ENCODE measurements at places on chromosomes 5 and 9.

DNA sequence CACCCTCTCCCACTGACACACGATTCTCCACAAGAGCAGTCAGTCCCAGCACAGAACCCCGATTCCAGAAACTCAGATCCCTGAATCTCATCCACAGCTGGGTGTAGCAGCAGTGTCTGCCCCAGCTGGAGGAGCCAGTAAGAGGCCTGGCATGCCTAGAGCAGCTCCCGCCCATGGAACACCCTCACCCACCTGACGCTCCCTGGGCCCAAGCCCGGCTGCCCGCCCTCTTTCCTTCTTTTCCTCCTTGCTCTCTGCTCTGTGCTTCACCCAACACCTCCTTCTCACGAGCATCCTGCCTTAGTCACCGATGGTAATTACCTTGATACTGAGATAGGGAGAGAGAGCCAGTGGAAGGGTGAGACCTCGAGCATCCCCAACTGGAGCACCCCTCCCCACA is 8.7 kb downstream of the PCDH1 start:
- DNase-seq: no peak

- no peak for DNase-seq
Observed at GRCh38 chr9:115207003-115207836, 89.3 kb upstream of the TNC start.

- peak; percentile 77 for DNase-seq
Observed at GRCh38 chr5:44808435-44809214, at the start of gene MRPS30. TSS of gene MRPS30 (plus strand) at chr5:44808947. CDS start at chr5:44808963, 16 bp downstream.

DNA sequence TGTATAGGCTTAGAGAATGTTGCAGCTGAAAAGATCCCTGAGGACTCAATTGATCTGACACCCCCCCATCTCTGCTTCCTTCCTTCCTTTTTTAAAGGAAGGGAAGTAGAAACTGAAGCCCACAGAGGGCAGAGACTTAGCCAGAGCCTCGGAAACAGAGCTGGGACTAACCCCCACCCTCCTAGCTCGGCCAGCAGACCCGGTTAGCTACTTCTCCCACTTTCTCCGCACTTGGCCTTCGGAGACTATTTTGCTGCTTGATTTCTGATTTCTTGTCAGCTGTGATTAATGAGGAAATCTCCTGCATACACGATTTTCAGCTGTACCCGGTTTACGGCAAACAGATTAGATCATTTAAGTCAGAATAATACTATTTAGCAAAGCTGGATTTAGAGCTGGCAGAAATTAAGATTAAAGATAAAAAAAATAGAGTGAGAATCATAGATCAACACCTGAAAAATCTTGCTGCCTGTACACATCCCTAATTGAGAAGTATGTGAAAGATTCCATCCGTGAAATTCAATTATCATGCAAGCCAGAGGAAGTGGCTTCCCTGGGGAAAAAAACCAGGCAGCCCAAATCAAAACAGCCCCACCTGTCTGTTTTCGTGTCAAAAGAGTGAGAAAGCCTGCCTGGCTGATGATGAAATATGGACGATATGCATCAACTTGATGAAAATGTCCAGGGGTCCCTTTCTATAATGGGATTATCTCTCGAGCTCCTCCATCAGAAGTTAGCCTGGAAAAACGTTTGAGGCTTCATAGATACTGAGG is 159.5 kb upstream of the SHB start:
- no peak for DNase-seq

GRCh38 chr5:178483620-178484019 is 106.6 kb downstream of the COL23A1 start:
- DNase-seq: no peak

DNA sequence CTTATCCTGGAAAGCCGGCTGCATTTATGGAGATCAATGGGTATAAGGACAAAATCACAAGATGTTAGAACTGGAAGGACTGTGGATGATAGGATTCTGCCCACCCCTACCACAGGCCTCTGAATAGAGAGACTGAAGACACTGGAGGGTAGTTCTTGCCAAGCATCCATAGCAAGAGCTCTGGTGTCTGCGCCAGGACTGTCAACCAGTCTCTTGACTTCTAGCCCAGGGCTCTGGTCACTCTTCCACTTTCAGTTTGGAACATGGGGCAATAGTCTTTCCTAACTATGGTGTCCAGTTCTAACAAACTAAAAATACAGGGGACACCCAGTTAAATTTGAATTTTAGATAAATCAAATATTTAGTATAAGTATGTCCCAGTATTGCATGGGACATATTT is 23.4 kb downstream of the LARP1 start:
- no peak for DNase-seq

DNA sequence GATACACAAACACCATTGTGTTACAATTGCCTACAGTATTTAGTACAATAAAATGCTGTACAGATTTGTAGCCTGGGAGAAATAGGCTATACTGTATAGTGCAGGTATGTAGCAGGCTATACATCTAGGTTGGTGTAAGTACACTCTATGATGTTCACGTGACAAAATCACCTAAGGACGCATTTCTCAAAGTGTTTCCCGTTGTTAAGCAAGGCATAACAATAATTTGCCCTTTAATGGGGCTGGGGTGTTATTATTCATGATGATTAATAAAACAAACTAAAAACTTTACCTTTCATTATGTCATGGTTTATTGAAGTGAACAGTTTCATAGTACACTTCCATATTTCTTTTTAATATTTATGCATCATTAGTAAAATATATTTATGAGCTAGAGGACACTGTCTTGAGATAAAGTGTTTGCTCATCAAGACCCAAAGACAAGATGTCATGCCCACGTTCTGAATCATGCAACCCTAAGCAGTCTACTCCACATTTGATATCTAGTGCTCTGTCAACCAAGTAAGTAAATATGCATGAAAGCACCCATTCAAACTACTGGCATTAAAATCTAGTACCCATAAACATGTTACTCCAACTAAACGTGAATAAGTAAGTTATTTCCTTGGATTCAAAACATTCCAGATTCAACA is 220.5 kb downstream of the NR2F1-AS1 start:
- DNase-seq: no peak

DNA sequence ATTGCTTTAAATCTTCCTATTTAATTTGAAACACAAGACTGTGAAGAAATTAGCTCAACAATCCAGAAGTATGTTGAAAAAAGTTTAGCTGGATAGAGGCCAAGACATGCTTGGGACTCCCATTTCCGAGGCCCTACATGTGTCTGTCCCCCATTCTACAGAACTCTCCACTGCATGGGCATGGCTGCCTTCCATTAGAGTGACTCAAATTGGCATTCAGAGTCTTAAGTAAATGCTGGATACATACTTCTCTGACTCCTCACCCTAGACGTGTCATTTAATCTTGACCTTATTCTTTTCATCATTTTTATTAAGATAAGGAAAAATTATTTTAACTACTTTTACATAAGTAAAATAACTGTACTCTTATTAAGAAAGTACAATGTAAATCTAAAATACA is 530.4 kb upstream of the CDH9 start:
- no peak for DNase-seq

DNA sequence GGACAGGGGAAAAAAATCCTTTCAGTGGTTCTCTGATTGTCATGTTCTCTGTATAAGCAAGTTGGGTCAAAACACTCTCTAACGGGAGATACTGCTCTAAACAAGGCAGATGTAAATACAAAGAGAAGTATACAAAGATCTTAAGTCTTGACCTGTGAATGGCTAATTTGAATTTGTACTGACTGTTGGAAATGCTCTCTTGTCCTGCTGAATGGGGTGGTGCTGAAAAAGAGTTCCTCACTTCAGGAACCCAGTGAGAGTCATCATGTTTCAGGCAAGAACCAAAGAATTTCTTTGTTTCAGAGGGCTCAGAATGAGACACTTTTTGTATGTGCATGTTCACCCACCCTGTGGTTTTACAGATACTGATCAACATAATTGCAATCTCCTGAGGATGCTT is 461.0 kb downstream of the NR2F1-AS1 start:
- DNase-seq: no peak

DNA sequence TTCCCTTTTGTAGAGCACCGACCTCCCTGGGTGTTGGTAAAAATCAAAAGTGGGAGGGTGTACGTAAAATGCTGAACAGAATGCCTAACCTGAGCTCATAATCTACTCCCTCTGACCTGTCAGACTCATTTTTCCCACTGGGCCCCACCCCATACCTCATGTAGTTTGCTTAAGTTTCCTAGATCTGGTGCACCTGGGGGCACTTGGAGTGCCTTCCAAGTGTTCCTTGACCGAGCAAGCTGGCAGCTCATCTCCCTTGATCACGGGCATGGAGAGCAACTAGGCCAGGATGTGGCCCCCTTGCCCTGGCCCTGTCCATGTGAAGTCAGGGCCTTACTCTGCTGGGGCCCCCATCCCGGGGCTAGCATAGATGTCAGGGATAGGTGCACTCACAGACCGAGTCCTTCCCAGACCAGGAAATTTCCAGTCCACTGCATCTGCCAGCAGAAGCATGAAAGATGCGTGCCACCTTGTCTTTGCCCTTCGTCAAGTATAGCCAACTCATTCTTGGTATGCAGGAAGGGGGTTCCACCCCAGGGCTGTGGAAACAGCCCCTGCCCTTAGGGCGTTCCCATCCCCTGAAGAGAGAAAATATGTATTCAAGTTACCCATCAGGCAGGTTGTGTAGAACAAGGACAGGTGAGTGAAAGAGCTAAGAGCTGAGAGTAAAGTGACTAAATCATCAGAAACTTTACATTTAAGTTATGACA is 41.9 kb downstream of the SLC22A5 start:
- DNase-seq: no peak

DNA sequence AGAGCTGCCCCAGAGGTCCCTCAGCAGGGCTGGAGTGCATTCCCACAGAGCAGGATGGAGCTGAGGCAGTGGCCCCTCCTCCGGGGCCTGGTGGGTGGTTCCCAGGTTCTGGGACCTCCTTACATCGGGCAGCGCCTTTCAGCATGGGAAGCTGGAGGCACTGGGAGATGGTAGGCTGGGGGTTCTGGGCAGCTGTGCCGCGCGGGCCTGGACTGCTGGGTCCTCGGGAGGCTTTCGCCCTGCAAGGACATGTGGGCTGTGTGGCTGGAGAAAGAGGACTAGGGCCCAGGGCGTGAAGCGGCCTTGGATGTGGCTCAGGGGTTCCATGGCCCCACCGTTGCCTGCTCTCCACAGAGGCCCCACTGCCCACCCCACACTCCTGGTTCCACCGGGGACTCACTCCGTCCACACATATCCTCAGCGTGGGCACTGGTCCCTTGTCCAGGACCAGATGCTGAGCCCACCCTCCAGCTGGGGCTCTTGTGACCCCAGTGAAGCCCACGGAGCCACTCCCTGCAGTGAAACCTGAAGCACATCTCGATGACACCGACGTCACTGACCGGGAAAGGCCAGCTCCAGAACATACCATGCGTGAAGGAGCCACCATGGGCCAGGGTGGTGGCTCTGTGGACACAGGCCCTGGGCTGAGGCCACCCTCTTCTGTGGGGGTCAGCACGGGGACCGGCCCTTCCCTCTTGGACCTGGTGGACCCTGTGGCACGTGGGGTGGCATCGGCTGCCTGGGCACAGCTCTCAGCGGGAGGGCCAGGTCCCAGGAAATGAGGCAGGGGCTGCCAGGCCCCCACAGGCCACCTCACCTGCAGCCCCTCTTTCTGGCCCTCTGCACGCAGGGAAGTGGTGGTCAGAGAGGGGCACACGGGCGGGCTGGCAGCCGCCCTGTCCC is 31.5 kb upstream of the NKD2 start:
- DNase-seq: no peak

DNA sequence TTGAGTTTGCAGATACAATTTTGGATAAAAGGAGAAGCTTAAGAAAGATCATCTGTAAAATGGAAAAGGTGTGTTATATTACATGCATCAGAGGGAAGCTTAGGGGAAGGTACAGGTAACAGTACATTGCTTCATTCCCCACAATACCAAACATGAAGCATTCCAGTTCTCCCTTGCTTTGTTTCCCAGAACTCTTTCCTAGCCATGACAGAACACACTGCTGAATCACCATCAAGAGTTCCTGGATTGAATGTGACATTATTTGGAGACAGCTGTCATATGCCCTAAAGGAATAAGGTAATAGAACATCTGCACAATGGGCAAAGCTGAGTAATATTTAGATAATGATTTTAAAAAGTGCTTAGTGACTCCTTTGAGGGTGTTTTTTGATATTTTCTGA is 303.5 kb upstream of the ST8SIA4 start:
- DNase-seq: no peak

DNA sequence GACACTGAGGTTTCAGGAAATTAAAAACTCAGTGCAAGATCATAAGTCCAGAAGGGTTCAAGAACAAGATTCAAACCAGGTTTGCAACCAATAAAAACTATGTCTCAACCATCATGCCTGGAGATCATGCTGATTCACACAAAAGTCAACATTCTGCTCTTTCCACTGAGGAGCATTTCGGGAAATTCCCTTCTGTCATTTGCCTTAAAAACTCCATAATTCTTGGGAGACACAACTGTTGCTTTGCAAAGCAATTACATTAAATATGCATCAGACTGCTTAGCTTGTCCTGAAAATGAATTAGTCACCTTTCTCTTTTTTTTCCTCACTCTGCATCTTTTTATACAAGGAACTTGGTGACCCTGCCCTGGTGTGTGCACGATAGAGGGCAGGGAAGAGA is 275.9 kb upstream of the ZNF462 start:
- no peak for DNase-seq

- DNase-seq: no peak
Observed at GRCh38 chr9:104412238-104412637, 91.8 kb upstream of the OR13F1 start.

All from progenitor cell of endocrine pancreas (in vitro differentiated cells).